ENCODE measurements at places on chromosomes 6 and 20.
A peak's percentile ranks its signal among the peaks of the same experiment; 100 is the strongest.

DNA sequence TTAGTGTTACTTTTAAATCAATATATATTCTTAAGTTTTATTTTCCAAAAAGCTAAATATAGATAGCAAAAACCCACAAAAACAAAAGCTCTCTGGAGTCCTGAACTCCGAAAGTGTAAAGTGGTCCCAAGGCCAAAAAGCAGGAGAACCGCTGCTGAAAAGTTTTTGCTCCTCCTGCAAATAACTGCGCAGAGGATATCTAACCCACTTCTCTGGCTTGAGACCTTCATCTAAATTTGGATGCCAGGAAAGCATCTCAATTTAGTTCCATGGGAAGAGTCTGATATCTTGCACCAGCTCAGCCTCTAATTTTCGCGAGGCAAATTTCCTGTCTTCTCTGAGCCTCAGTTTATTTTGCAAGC is 523 bp downstream of the MRPS10 start:
- no peak for DNase-seq

DNA sequence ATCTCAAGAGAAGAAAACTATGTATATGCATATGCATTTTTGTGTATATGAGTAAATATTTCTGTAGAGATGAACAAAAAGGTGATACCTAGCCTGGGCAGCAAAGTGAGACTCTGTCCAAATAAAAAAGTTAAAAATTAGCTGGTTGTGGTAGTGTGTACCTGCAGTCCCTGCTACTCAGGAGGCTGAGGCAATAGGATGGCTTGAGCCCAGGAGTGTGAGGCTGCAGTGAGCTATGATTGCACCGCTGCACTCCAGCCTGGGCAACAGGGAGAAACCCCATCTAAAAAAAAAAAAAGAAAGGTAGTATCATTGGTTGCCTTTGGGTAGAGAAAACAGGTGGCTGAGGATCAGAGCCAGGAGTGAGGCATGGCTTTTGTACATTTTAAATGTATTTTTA is 50.9 kb downstream of the KLHL31 start:
- no peak for DNase-seq

DNA sequence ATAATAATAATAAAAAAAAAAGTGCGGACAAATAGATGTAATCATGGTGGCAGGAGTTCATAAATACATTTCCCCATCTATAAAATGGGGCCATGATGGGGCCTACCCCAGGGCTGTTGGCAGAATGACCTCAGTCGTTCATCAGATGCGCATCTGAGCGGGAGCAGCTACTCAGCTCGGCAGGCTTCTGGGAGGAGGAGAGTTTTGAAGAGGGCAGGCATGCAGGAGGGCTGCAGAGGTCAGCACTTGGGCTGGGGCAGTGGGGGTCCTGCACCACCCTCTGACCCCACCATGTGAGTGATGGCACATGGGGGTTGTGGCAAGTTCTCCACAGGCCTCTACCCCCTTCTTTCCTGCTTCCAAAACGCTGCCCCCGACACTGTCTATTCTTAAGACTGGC is 373.5 kb downstream of the ZFAND3 start:
- no peak for DNase-seq

DNA sequence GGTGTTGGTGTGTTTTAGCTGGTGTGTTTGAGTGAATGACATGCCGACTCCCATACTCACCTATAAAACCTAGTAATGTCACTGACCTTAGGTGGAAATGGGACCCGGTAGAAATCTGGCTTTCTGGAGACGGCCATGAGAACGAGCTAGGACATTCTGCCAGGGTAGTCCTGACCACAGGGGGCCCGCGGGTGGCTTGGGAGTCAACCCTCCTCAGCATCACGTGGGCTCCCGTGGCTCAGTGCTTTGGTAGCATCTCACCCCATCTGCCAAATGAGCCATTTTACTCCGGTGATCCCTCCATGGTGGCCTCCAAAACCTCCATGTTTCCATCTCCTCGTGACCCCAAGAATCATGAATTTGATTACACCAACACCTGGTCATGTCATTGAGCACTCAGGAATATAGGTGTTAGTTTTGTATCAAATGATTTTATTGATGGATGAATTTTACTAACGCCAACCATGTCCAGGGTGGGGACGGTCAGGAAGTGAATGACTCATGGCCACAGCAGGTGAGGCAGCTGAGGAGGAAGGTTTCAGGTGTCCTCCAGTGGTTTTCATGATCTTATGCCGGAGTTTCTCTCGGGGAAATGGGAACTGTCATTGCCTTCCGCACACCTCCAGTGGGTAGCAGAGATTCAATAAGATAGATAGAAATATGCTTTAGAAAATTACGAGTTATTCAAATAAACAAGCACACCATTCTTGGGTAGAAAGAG is 195.0 kb downstream of the SYNDIG1 start:
- DNase-seq: no peak

DNA sequence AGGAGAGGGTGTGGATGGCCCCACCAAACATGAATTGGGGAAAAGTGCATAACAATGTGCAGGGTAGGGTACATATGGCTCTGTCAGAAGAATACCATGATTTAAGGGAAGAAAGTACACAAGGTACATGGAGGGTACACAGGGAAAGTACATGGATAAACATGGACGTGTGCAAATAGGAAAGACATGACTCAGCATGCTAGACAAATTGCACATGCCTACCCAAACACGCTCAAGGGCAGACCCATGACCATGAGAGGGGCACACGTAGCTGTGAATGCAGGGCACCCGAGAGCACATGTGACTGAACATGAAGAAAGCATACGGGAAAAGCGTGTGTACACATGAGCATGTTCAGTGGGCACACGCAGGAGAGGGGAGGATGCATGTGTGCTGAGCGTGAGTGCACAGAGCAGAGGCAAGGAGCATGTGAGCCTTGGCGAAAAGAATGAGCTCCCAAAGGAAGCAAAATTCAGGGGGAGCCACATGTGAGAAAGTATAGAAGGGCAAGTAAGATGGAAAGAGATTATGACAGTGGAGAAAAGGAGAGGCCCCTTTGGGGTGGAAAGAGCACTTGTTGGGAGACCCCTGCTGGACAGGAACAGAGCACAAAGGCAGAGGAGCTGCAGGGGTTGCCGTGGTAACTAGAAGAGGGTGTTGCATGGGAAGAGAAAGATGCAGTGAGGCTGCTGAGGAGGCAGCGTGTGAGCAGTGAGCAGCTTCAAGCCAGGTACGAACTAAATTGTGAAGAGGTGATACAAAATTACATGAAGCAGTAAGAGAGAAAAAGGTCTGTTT is 17.8 kb downstream of the OR2H2 start:
- DNase-seq: no peak

GRCh38 chr20:17943343-17943742 is 25.3 kb downstream of the SNX5 start:
- DNase-seq: no peak

DNA sequence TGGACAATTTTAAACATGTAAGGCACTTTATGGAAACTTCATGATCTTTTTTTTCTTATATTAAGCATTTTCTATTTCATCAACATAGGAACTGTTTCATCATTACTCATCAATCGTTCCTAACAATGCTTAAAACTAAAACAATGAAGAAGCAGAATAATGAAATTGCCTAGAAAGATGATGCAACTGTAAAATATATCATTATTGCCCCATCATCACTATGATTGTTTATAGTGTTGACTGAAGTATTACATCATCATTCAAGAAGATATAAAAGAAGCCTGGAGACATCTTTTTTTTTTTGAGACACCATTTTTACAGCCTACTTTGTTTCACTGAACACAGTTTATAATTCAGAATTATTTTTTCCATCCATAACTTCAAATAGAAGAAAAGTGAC is 147.2 kb downstream of the TRDN start:
- DNase-seq: no peak

DNA sequence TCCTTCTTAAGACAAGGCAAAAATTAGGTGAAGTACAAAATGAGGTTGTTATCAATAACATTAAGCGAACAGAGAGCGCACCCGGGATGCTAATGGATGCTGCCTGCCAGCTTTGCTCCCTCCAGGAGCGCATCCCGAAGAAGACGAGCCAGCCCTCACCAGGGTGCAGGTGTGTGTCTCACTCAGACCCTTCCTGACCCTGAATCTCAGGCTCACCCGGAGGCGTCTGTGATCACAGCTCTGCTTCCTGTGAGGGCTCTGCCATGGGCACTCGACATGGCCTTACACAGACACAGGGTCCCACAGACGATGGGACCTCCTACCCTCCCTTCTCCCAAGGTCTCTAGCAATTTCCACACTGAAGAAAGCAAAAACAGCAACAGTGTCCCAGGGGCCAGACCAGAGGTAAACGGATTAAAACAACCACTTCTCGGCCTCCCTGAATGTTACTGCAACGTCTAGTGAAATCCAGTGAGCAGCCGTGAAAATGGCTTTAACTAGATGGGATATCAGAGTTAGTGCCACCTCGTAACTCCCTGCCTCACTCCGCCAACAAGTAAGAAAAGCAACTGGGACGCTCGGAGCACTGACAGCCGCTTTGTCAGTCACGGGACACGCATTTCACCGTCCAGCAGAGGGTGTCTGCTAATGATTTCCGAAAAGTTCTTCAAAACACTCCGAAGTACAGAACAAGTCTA is 11.7 kb downstream of the ZBTB46 start:
- no peak for DNase-seq

DNA sequence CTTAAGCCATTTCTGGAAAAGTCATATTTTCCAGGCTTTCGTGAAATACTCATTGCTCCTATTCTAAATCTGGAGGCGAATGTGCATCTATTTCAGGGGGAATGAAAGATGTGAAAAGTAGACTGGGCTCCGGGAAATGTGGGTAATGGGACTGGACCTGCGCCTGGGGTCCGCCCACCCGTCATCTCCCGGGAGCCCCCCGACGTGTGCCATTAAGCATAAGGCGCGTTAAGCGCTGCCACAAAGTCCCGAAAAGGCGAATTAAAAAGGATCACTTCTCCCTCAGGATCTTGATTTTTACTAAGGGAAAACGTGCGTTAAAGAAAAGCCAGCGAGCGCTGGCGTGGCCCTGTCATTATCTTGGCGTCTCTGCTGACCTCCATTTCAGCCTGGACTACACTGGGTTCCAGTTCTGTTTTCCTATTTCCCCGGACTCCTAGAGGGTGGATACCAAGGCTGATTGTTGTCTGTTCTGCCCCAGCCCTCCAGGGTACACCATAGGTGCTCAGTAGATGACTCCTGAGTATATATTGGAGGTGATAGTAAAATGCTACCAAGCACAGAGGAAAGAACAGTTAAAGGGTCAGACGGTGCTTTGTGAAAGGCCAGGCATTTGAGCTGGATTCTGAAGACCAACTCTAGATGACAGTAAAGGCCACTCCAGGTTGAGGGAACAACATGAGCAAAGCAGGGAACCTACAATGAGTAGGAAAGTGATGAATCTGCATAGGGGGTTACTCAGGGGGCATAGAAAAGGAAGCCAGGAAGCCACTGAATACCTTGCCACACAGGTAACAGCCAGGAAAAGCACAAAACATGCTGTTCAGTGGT is 89.2 kb upstream of the ARID1B start:
- DNase-seq: peak; percentile 4

DNA sequence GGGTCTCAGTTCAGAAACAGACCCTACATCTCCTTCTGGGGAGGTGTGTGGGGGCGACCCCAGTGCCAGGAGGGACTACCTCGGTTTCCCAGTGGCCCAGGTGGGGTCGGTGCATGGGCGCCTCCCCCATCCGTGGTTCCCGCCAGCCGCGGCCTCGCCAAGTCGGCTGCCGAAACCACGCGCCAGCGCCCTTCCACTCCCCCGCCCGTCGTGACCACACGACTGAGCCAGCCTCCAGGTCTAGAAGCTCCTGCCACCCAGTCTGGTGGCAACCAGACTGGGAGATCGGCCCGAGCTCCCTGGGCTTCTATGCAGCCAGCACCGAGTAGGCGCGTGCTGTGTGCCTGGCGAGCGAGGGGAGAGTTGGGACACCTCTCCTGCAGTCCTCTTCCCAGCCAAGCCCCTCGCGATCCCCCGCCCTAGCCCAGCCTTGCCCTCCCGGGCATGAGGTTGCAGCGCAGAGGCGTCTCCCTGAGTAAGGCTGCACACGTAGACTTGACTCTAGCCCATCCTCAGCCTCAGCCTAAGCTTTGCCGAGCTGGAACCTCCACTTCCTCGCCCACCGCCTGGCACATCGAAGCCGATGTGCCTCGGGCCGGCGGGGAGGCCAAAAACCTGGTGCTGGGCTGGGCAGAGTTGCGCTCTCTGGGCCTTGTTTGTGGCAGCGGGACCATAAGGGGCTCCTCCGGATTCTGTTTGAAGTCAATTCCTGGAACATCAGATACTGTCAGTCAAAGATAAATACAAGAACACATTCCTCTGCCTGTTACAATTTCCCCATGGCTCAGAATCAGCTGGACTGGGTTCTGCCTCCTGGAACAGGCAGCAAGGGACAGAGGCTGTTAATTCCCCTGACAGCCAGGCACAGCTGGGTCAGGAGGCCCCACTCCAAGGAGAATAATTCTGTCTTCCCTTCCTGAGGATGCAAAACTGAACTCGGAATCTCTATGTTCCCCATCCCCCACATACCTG is 1.5 kb upstream of the CPNE5 start:
- peak; percentile 8 for DNase-seq

GRCh38 chr20:2729251-2729713 is 36.7 kb downstream of the EBF4 start:
- DNase-seq: no peak

All from stimulated activated CD4-positive, alpha-beta T cell treated with anti-CD3 and anti-CD28 coated beads, TNF-alpha, amount 100 ng/mL, for 4 hours (primary cell).